ENCODE measurements at places on chromosomes 13 and 19.
A peak's percentile ranks its signal among the peaks of the same experiment; 100 is the strongest.

- DNase-seq = no peak
Observed at GRCh38 chr13:94073007-94073744, 406.3 kb downstream of the DCT start.

- peak; percentile 16 for DNase-seq
Observed at GRCh38 chr19:39342647-39343305, 555 bp downstream of the SAMD4B start.

DNA sequence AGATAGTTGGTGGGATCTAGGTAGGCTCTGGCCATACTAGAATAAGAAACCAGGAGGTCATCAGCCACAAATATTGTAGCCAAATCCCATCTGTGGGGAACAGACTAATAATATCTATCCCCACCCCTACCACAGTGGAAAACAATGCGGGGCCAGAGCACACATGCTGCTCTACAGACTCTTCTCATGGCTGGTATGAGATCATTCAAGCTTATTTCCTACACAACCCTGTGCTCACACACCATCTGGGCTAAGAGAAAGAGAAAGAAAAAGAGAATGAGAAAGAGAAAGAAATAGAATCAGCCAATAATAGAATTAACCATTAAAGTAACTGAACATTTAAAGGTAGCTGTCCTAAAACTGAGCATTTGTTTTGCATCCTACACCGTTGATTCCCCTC, 1268.4 kb upstream of the SPRY2 start:
- DNase-seq = no peak

- DNase-seq = no peak
Observed at GRCh38 chr19:29491491-29491890, 34.3 kb upstream of the VSTM2B start.

DNA sequence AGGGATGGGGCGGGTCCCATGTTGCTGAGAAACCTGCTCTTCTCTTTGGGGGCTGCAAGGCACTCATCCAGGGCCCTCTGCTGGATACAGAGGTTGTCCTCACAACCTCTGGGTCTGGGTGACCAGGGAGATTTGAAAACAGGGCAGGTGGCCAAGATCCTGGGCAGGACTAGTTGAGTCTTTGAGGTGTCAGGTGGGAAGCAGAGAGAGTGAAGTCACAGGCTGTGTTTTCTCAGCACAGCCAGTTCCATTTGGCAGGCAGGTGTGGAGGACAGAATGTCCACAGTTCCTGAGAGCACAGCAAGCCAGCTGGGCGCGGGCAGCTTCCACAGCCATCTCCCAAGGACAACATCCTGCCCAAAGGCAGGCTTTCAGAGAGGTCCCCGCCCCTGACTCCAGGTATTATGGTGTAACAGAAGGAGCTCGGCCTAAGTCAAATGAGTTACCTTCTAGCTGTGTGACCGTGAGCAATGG, 118.8 kb downstream of the NUFIP1 start:
- DNase-seq = no peak

- DNase-seq = peak; percentile 71
Observed at GRCh38 chr19:32672841-32673240, 2.1 kb downstream of the ANKRD27 start.

- DNase-seq = no peak
Observed at GRCh38 chr13:102692491-102692826, 2.4 kb downstream of the METTL21C start.

DNA sequence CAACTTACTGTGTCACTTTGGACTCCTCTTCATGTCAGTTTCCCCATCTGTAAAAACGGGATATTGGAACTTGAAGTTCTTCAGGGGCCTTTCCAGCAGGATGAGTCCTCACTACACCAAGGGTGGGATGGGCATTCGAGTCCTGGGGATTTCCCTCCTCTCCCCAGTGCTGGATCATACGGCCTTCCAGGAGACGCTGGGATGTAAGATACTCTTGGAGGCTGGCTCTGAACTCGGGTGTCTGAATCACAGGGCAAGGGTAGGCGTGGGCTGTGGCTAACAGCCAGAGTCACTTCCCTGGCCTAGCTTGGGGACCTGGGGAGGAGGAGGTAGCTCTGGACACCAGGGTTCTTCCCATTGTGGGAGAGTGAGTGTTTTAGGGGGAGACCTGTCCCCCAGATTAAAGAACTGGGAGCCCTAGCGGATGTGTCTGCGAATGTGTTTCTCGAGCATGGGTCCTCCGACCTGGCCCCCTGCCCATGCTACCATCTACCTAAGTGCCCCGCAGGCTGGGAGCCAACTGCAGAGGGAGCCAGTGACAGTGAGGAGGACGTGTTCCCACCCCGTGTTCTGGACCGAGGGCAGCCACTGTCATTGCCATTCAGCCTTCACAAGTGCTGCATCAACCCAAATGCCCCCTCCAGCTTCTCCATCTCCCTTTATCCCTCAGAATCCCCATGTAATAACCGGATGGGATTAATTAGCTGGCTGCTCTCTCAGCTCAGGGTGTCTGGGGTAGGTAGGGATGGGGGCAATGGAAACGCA, 2.4 kb upstream of the CYTH2 start:
- no peak for DNase-seq

DNA sequence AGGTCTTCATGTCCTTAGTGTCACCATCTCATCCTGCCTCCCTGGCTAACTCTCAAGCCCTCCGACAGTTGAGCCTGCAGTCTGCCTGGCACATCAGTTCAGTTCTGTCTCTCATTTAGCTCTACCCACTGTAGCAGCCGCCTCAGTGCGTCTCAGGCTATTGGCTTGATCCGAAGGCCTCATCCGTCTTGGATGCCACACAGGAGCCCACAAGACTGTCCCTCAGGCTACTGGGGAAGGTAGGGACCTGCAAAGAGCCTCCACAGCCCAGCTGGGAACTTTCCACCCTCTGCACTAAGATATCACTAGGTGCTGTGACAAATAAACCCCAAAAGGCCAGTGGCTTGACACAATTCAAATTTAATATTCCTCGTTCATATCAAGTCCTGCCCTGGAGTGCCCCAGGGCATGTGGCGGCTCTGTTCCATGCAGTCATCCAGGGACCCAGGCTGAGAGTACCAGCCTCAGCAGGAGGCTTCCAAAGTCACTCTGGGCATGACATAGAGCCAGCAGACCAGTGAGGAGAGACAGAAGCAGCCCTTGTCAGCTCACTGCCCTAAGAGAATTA, 5.7 kb downstream of the VSTM2B start:
- DNase-seq = no peak

- no peak for DNase-seq
Observed at GRCh38 chr19:29704562-29705558, 10.2 kb downstream of the C19orf12 start.

Data from OCI-M1 (cell line).